ENCODE measurements at places on chromosomes 4 and X. TPM values are rescaled to one million over a fixed set of nuclear protein-coding genes. Genes with fewer than 3 reads are reported as not detected.

TRIM61 gene
- not detected for total RNA-seq

FAM9B gene
- 0.32 TPM for total RNA-seq

EDA2R gene
- total RNA-seq, result 2.7 TPM

PPARGC1A gene
- total RNA-seq, result 0.45 TPM

SASH3 gene
- not detected for total RNA-seq

Measured in A375 (cell line).